ENCODE measurements at places on chromosomes 7 and 10.

GRCh38 chr7:154906736-154907355 lies 96.1 kb downstream of the PAXIP1 start:
- DNase-seq: no peak

DNA sequence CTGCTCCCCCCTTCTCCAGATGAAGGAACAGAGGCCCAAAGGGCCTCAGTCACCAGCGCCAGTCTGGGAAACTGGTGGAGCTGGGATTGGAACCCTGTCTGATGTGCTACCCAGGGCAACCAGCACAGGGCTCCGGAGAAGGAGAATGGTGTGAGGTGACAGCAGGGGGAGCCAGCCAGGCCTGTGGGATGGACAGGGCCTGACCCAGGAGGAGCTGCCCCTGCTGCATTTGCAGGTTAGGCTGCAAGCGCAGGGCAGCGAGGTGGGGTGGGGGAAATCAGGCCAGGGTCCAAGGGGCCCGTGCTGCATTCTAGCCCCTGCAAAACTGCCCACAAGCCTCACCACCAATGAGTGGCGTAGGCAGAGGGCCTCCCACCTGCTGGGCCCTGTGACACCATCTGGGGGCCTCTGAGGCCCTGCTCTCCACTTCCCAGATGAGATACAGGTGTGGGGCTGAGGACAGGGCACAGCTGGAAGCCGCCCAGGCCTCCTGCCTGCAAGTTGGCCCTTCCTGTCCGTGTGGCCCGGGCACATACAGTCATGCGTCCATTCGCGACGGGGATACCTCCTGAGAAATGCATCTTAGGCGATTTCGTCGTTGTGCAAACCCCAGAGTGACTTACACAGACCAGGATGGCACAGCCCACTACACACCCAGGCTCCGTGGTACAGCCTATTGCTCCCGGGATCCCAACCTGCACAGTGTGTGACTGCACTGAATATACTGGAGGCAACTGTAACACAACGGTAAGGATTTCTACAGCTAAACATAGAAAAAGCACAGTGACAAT lies 45.3 kb downstream of the RASGEF1A start:
- DNase-seq: no peak

GRCh38 chr10:11685787-11686218 lies 56.4 kb upstream of the ECHDC3 start:
- peak; percentile 46 for DNase-seq

- DNase-seq: peak; percentile 89
These were observed 63.9 kb upstream of the GSDME start for GRCh38 chr7:24821045-24821753.

- no peak for DNase-seq
These were observed 23.0 kb upstream of the ZRANB1 start for GRCh38 chr10:124918906-124919305.

DNA sequence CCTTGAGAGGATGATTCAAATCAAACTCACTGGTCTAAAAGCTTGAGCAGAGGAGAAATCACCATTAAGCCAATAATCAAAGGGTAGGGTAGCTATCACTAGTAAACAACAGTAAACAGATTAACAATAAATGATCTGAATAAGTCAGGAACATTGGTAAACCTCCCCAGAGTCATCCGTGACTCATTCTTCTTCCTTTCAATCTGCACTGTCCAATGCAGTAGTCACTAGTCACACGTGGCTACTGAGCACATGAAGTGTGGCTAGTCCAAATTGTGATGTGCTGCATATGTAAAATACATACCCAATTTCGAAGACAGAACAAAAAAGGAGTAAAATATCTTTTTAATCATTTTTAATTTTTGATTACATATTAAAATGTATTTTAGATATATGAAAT lies 64.0 kb downstream of the ERCC6 start:
- no peak for DNase-seq

DNA sequence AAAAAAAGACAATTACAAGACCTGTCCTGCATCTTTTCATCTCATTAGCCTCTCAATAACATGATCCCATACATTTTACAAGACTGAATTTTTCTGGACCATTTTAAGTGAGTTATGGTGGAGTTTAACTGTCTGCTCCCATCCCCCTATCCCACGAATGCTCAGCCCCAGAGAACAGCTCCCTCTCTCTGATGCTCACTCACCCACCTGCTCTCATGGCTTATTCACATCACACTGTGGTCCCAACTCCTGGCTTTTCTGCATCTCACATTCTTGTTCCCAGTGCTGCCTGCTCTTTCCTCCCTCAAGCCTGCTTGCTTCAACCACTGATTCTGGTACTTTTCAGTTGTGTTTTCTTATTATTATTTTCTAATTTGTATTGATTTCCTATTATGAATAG lies 20.4 kb upstream of the CCSER2 start:
- DNase-seq: no peak

GRCh38 chr7:120033114-120033513 lies 239.9 kb upstream of the KCND2 start:
- no peak for DNase-seq

DNA sequence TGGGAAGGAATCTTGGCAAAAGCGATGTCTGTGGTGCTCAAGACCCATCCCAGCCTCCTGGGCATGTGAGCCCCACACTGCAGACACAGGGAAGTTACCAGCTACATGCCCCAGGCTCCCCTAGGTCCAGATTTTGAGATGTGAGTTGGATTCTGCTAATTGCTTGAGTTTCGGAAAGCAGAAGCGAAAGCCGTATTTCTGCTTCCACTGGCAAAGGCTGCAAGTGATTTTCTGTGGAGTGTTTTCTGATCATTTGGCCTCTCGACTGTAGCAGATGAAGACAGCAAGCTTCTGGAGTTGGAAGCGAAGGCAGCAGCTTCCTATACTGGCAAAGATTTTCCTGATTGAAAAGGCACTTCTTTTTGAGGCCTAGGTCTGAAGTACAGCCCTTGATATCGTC lies 29.6 kb downstream of the ANKRD16 start:
- DNase-seq: no peak

DNA sequence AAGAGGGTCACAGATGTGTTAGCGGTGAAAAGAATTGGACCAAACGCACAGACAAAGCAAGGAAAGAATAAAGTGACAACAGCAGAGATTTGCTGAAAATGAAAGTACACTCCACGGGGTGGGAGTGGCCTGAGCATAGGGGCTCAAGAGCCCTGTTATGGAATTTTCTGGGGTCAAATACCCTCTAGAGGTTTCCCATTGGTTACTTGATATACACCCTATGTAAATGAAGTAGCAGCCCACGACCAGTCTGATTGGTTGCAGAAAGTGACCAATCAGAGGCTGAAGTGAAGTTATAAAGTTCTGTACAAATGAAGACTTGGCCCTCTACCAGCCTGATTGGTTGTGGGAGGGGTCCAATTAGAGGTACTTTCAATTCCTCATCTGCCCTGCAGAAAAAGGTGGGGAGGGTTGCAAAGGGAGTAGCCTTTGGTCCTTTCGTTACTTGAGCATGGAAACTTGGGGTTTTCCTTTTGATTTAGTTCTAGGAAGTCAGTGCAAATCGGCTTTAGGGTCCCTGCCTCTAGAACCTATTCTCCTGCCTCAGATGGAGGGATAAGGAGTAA lies 125.6 kb upstream of the PRPS1L1 start:
- DNase-seq: no peak

- no peak for DNase-seq
These were observed 13.1 kb downstream of the CASP2 start for GRCh38 chr7:143300959-143301935.

GRCh38 chr7:16223963-16224707 lies 197.2 kb downstream of the CRPPA start:
- peak; percentile 29 for DNase-seq

DNA sequence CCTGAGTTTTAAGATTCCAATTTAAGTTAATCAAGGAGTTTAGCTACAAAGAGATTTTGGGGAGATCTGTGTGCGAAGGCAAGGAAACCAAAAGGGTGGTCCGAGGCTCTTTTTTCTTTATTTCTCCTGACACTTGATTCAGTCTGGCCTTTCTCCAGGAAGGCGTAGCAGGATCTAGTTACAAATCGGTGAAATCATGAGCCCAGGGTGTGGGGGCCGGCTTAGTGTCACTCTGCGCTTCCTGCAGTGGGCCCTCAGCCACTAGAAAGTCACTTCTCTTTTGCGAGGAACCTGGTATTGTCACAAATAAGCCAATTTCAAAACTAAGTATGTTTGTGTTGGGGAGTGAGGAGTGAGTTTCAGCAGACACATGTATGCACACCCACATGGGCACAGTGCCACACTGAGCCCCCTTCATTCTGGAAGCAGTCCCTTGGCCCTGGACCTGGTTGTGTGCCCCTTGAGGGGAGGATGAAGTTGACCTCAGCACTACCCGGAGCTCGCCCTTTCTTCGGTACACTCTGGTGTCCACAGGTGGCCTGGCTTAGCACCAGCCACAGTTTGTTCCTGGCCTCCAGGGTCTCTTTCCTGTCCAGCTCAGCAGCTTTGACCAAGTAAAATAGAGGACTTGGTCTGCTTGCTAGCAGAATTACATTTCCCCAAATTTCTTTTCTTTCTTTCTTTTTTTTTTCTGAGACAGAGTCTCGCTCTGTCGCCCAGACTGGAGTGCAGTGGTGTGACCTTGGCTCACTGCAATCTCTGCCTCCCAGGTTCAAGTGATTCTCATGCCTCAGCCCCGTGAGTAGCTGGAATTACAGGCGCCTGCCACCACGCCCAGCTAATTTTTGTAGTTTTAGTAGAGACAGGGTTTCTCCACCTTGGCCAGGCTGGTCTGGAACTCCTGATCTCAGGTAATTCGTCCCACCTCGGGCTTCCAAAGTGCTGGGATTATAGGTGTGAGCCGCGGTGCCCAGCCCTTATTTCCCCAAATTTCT lies 84.0 kb upstream of the BTBD16 start:
- DNase-seq: no peak

DNA sequence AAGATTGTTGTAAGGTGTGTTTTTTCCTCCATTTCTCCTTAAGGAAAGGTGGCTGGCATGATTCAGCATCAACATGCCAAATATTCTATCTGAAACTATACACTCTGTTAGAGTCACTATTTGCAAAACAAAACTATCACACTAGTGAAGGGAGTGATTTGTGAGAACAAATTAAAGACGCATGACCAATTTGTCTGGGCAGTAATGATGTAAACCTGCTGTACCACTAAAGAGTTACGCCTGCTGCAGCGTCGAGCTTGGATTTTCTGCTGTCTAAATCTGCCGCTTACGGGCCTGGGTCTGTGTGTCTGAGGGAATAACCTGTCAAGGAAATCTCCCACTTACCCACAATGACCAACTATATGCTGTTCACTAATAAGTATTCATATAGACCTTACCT lies 648.3 kb downstream of the PARD3 start:
- no peak for DNase-seq

DNA sequence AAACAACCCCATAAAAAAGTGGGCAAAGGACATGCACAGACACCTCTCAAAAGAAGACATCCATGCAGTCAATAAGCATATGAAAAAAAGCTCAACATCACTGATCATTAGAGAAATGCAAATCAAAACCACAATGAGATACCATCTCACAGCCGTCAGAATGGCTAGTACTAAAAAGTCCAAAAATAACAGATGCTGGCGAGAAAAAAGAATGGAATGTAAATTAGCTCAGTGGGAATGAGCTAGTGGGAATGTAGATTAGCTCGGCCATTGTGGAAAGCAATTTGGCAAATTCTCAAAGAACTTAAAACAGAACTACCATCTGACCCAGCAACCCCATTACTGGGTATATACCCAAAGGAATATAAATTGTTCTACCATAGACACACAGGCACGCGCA lies 287.0 kb downstream of the WDR37 start:
- no peak for DNase-seq

- DNase-seq: no peak
These were observed 53.5 kb downstream of the NRF1 start for GRCh38 chr7:129665013-129665401.

DNA sequence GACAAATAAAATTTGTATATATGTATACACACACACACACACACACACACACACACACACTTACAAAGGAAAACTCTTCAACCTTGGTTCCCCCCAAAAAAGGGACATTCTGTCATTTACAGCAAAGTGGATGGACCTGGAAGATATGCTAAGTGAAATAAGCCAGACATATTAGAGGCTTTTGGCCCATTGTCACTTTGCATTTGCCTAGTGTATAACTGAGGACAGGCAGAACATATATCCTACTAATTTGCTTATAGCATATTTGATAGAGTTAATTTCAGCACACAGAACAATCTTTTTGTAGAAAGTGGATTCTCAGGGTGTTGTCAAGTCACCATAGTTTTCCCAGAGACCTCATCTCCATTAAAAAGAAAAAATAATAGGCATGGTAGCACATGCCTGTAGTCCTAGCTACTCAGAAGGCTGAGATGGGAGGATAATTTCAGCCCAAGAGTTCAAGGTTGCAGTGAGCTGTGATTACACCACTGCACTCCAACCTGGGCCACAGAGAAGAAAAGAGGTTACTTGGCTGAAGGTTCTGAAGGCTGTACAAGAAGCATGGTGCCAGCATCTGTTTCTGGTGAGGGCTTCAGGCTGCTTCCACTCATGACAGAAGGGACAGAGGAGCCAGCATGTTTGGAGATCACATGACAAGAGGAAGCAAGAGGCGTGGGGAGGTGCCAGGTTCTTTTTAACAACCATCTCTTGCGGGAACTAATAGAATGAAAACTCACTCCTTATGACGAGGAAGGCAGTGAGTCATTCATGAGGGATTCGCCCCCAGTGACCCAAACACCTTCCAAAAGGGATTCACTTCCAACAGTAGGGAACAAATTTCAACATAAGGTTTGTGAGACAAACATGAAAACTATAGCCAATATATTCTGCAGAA lies 135.6 kb downstream of the TMEM168 start:
- no peak for DNase-seq

DNA sequence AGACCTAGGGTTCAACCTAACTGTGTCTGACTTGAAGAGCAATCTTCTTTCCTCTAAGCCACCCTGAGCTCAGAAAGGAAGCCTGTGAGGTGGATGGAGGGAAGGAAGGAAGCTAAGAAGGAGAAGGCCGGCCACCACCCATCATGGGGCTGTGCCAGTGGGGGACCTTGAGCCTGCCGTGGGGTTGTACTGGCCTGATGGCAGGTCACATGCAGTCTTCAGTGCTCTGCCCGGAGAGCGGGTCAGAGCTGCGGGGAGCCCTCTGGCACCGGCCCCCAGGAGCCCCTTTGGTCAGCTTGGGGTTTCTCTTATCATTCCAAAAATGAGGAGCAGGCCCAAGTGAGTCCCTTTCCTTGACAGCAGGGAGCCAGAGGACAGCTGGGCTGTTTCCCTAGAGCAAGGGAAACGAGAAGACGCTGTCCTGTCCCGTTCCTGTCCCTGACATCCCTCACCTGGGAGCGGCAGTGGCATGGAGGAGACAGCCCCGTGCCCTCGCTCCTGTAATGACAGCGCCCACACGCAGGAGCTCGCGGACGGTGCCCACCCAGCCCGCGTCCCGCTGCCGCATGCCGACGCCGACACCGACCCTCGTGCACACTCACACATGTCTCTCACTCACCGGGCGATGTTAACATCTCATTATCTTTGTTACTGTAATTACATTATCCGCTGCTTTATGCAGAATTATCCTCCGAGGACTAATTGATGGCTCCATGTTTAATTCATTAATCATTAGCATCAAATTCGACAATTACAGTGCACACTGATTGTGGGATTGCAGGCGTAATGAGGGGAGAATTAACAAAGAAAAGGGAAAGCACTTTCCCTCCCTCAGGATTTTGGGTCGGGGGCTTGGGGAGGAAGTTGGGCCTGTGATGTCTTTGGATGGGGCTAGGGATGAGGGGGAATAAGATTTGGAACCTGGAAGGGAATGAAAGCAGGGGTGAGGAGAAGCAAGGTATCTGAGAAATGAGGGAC lies 31.3 kb downstream of the GBX1 start:
- no peak for DNase-seq

- no peak for DNase-seq
These were observed 1.7 kb upstream of the CFAP43 start for GRCh38 chr10:104233817-104234216.

GRCh38 chr10:11170993-11171851 lies 153.6 kb downstream of the CELF2 start:
- no peak for DNase-seq

- DNase-seq: no peak
These were observed 64.5 kb upstream of the PDLIM1 start for GRCh38 chr10:95355301-95355700.

All from CD4-positive, alpha-beta T cell treated with Interleukin-2 at 100 ng/mL for 4 hours (primary cell).